ENCODE measurements at places on chromosomes 6 and 20.

GRCh38 chr6:51842804-51843378 lies 244.5 kb downstream of the PKHD1 start:
- no peak for DNase-seq

- no peak for DNase-seq
These were observed 161.4 kb downstream of the ID4 start for GRCh38 chr6:19998541-19998940.

DNA sequence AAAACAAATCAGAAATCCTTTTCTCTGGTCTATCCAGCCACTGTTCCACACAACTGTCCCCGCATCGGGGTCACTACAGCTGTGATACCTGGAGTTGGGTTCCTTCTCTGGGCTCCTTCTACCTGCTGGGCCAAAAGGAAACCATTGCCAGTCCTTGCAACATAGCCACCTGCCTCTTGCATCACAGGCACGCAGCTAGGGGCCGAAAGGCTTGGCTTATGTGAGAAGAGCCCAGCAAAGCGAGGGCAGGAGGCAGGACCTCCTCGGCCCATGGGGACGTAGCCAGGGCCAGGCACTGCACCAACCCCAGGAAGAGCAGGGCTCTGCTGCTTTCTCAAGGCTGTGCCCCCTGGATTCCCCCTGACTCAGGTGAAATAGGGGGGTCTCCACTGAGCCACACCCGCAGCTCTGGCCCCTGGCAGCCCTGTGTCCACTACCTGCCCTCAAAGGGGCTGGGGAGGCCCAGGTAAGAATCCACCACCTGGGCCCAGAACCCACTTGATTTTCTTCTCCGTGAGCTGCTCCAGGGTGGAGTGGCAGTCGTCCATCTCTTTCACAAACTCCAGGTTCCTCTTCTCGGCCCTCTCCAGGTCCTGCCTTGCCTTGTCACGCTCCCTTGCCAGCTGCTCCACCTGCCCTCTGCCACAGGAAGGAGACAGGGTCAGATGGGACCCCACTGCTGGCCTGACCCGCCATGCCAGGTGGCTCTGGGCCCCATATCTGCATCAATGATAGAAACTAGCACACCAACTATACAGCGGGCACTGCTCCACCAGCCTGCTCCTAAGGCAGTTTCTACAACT lies 88.9 kb downstream of the GINS1 start:
- DNase-seq: no peak

DNA sequence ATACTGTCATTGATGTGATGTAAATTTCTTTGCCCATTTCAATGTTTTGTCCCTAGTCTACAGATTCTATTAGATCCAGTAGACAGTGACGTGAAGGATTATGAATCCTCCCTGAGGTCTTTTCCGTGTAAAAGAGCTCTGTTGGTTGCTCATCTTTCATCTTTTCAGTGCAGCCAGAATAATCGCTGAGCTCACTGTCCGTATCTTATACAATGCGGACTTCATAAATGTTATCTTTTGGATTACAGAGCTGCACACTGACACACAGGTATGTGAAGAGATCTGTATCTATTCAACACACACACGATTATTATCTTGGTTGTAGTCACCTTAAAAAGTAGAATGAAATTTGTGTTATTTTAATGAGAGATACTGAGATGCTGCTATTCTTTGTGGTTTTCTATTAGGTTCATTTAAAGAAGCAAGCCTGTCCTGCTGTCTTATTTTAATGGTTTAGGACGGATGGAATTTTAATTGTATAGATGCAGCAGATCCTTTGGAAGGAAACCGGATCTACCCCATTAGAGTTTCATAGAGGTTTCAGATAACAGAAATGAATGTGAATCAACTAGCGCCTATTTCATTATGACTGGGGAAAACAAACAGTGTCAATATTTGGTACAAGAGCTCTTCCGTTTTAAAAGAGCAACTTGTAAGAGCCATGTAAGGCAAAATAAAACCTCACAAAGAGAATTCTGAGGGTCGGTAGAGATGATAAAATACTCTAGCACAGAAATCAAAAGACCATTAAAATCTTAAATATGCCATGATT lies 79.4 kb downstream of the BMP6 start:
- DNase-seq: no peak

DNA sequence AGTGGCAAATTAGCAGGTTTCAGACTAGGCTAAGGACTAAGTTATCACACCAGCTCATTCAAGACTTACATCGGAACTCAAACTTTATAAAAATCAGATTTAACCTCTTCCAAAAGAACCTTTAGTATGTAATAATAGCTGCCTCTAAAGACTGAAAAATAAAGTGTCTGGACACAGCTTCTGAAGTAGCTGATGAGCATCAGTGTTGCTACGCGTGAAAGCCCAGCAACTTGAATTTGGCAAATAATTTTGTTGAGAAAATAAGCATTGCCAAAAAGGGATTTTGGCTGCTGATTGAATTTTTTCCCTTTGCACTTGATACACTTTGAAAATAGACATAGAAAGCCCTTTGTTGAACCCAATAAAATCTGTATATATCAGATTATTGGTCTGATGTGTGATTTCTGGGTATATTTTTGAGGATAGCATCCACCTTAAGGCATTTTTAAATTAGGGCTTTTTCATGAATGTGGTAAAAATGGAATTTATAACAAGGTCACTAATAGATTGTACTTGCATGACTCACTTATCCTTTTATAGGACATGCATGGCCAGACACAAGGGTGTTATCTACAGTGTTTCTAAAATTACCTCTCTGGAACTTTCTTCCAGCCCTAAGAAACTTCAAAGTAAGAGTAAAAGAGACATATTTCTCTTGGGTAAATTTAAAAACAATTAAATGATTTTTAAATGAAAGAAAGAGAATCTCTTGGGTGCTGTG lies 350.4 kb downstream of the TENT5A start:
- DNase-seq: no peak

DNA sequence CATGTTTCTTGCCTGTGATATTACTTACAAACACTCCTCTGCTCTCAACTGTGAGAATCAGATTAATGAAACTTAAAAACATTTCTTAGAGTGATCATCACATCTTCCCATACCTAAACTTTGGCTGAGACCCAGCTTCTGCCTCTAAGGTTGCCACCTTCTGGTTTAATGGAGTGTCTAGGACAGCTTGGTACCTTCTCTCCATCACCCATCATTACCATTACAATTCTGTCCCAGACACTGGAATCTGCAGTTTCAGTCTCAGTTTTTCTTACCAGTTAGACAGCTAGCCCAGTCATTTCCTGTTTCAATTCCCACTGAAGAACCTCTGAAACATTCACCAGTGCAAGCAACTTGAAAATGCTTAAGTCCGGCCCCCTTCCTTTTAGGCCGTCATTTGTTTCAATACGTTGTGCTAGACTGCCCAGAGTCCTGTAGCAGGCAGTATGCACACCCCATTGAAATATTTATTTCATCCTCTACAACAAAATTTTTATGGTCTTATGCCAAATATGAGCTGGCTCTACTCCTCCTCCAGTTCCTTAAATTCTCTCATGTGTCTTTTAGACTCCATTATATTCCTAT lies 107.0 kb upstream of the FOXO3 start:
- DNase-seq: peak; percentile 67

DNA sequence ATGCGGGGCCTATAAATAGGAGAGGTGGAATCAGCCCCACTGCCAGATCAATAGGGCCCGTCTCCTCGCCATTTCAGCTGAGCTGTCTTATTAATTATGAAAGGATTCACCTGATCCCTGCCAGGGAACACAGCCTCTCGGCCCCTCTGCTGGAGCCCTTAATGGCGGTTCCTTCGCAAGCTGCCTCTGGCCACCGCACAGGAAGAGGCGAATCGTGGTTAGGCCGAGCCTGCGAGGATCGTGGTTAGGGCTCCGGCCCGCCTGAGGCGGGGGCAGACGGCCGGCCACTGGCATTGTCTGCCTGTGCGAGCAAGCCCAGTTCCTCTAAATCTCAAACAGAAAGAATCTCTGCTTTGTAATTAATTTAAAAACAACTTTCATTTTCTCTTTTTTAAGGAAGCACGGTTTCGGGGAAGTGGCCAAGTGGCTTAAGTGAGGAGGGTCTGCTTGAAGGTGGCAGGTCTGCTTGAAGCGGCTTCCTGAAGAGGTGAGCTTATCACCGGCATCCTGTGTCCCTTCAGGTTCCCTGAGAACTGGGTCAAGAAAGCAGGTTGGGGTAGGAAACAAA lies 9.2 kb downstream of the NRN1 start:
- DNase-seq: peak; percentile 82

- DNase-seq: no peak
These were observed 509.8 kb upstream of the JARID2 start for GRCh38 chr6:14735956-14736486.

DNA sequence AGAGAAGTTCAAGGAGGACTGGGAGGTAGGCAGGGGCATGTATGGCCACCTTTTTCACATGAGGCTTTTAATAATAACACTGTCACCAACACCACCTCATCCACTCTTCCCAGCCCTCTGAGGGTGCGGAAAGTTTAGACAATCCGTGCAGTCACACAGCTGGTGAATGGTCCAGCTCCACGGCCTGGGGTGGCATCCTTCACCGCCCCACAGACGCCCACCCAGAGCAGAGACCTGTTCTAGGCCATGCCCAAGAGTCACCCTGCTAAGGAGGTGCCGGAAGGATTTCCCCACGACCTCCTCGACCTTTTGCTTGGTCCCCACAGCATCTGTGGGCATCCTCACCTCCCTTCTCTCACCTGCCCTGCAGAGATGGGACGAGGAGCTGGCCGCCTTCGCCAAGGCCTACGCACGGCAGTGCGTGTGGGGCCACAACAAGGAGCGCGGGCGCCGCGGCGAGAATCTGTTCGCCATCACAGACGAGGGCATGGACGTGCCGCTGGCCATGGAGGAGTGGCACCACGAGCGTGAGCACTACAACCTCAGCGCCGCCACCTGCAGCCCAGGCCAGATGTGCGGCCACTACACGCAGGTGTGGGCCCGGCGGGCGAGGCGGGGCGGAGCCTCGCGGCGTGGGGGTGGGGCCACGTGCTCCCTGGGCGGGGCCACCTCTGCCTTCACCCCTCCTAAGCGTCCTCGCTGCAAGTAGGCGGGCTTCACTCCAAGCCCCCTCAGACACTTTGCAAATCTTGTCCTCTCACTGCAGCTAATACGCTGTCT lies 4.4 kb downstream of the PI16 start:
- no peak for DNase-seq

DNA sequence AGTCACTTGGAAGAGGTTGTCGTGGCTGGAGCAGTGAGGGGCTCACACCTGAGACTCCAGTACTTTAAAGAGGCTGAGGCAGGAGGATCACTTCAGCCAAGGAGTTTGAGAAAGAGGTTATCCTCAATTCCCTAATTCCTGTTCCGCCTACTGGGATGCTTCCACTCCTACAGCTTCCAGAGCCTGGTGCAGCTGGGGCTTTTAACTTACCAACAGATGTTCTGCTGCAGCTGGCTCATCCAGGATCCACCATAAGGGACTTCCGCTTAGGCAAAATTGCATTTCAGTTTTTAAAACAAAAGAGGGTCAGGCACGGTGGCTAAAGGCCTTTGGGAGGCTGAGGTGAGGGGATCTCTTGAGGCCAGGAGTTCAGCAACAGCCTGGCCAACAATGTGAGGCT lies 59.1 kb upstream of the CDYL start:
- DNase-seq: no peak

DNA sequence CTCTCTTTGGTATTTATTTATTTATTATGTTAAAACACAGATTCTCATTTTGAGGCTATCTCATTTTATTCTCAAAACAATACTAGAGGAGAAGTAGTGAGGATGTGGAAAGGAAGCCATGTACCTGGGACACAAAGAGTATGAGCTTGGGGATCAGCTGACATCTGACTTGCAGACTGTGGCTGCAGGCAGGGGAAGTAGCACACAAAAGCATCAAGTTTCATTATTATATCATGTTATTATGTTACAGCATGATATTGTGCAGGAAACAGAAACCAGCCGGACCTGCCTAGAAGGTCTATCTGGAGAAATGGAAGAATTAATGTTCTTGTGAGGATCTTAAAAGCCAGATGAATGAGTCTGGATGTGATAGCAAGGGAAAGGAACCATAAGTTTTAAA lies 248.2 kb downstream of the KHDC1L start:
- DNase-seq: peak; percentile 19

GRCh38 chr6:55557146-55557545 lies 21.8 kb downstream of the HMGCLL1 start:
- DNase-seq: no peak

DNA sequence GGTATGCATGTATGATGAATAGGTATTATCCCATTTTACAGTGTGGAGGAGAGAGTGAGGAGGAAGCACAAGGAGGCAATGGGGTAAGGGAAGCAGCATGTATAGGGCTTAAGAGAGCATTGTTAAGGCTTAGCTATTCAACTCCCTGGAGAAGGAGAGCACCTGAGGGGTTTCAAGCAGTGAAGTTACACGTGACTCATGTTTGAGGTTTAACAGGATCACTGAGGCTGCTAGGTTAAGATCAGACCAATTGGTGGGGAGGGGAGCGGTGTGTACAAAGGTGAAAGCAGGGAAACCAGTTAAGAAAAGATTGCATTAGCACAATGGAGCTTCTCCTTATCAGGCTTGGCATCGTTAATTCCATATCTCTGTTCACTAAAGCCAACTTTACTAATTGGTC lies 64.4 kb upstream of the NHSL1 start:
- DNase-seq: no peak

GRCh38 chr20:62918831-62919230 lies 7.5 kb downstream of the DIDO1 start:
- peak; percentile 28 for DNase-seq

GRCh38 chr6:165231581-165232561 lies 77.5 kb downstream of the C6orf118 start:
- DNase-seq: no peak

DNA sequence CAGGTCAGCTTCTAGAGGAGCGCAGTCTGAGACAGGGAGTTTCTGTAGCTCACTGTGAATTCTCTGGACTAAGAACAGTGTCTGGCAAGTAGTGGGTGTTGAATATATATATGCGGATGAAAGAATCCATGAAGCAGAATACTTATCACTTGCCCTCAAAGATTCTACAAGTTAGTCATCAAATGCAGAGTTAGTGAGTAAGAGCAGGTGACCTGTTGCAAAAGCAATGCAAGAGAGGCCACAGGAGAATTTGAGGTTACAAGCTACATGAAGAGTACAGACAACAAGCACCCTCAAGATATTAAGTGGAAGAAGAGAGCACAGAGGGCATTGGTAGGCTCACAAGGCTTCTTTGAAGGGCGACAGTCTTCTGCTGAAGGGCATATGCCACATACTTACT lies 103.4 kb upstream of the BTBD3 start:
- no peak for DNase-seq

DNA sequence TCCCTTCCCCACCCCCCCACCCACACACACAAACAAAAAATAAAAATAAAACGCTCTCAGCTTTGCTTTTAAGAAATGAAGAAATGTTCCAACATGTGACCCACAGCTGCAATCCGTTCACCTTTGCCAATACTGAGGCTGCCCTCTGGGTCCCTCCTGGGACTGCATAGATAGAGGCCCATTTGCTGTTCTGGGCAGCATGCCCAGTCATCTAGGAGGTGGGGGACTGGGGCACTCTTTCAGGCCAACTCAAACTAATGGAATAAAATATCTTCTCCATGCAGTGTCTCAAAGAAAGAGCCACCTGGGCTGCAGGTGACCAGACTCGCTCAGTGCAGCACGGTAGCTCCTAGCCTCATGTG lies 79.9 kb downstream of the SLC22A3 start:
- DNase-seq: no peak

GRCh38 chr20:40575851-40576250 lies 113.2 kb downstream of the MAFB start:
- DNase-seq: peak; percentile 60
